Peyer's patch (tissue), 4 donors: ENCODE measurements at places on chromosomes 11 and 22.

DNA sequence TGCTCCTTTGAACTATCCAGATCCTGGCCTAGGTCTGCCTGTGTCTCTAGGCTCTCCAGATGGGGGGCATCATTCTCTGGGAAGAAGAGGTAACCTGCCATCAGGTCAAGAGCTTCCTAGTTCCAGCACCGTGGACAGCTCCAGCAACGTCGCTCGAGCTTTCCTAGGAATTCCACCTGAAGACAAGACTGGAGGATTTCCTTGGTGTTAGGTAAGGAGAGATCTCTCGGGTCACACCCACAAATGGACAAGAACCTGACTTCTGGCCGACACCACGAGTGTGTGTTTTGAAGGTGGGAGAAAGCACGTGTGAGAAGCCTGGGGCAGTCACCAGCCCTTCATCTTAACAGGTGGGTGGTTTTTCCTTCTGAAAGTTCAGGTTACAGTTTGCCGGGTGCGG lies 1.2 kb downstream of the PRG3 start:
- no peaks in the 10 kb centered on the region for H3K36me3 ChIP-seq
- no peaks in the 10 kb centered on the region for H3K27me3 ChIP-seq
- no peak for DNase-seq
- H3K4me3 ChIP-seq = no peak overlapping the region
- H3K27ac ChIP-seq = no peak overlapping the region

- no peaks in the 10 kb centered on the region for H3K4me1 ChIP-seq
- no peak overlapping the region for H3K4me3 ChIP-seq
- H3K36me3 ChIP-seq = no peaks in the 10 kb centered on the region
- no peak overlapping the region for H3K27ac ChIP-seq
- H3K27me3 ChIP-seq = no peaks in the 10 kb centered on the region
- no peak for DNase-seq
Observed at GRCh38 chr22:36831206-36831605, 14.4 kb upstream of the PVALB start.

DNA sequence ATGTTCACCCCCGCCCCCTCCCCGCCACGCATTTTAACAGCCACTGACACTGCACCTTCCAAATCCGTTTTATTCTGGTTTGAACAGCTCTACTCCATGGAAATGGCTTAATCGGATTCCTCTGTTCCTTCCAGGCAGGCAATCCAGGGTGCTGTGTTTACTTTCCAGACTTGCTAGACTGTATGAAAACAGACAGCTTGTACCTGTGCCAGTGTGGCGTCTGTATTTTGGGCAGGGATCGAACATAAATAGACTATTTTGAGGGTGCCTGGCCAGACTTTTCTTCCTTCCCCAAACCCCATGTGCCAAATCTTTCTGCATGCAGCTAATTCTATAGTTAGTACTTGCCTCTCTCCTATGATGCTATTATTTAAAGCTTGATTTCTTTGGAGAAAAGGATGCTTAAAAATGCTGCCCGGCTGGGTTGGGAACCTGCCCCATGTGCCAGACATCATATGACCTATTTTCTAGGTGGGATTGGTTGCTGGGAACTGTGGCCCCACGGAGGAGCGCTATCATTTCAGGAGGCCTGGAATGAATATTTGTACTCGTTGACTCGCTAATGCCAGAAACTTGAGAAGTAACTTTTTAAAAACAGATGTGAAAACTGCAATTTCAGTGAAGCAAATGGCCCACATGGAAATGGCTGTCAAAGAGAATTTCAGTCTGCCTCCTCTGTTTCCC lies 814.8 kb downstream of the BRD1 start:
- H3K36me3 ChIP-seq = no peaks in the 10 kb centered on the region
- no peak overlapping the region for H3K4me3 ChIP-seq
- no peak for DNase-seq
- H3K27ac ChIP-seq = no peak overlapping the region

- H3K4me3 ChIP-seq = no peak overlapping the region
- H3K36me3 ChIP-seq = no peaks in the 10 kb centered on the region
- H3K4me1 ChIP-seq = peaks cover 15% of the 10 kb centered on the region
- H3K27ac ChIP-seq = no peak overlapping the region
- peak; percentile 14 for DNase-seq
Observed at GRCh38 chr11:68996376-68997123, 15.8 kb upstream of the MRGPRD start.

DNA sequence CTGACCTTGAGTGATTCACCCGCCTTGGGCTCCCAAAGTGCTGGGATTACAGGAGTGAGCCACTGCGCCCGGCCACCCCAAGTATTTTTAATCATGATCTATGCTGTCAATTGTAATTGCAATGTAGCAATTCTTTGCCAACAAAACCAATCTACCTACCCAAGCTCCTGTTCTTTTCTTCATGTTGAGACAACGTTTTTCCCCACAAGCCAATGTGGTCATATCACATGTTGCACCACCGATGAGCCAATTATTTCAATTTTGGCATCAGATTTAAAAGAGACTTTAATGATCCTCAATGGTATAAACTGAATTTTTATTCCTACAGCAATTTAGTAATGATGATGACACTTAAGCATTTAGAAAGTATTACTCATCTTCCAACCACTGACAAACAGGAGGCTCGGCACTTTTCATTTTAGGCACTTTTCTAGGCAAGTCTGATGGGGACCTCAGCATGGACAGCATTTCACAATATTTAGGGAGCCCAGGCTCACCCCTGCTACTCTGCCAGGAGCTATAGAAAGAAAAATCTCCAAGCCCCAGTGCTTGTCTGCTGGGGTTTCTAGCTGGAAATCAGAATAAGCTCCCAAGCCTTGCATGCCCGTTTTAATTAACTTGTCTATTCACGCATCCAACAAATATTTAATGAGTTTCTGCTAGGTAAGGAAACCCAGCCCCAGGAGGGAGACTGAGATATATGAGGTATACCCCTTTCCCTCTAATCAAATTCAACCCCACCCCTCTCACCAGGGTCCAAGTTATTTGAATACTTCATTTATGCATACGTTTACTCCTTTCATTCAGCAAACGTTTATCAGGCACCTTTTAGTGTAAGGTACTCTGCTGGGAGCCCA lies 291.4 kb downstream of the ST3GAL4 start:
- no peak overlapping the region for H3K4me3 ChIP-seq
- no peak for DNase-seq
- no peaks in the 10 kb centered on the region for H3K4me1 ChIP-seq
- no peaks in the 10 kb centered on the region for H3K36me3 ChIP-seq
- H3K27ac ChIP-seq = no peak overlapping the region

DNA sequence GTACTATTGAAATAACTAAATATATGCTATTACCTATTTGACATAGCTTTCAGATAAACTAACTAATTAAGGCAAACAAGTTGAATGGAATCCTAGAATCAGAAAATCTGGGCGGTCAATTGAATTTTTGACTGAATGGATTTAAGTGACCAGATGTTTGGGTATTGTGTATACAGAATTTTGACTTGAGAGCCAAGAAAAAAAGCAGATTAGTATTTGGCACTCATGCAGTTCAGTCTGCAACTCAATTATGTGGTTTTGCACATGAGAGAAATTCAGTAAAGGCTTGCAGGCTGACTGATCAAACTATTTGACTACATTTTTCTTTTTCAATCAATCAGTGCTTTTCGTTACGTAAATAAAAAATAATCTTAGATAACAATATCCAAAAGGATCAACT lies 254.8 kb downstream of the GUCY1A2 start:
- no peaks in the 10 kb centered on the region for H3K36me3 ChIP-seq
- no peak overlapping the region for H3K4me3 ChIP-seq
- H3K27me3 ChIP-seq = no peaks in the 10 kb centered on the region
- no peak for DNase-seq
- H3K4me1 ChIP-seq = no peaks in the 10 kb centered on the region

DNA sequence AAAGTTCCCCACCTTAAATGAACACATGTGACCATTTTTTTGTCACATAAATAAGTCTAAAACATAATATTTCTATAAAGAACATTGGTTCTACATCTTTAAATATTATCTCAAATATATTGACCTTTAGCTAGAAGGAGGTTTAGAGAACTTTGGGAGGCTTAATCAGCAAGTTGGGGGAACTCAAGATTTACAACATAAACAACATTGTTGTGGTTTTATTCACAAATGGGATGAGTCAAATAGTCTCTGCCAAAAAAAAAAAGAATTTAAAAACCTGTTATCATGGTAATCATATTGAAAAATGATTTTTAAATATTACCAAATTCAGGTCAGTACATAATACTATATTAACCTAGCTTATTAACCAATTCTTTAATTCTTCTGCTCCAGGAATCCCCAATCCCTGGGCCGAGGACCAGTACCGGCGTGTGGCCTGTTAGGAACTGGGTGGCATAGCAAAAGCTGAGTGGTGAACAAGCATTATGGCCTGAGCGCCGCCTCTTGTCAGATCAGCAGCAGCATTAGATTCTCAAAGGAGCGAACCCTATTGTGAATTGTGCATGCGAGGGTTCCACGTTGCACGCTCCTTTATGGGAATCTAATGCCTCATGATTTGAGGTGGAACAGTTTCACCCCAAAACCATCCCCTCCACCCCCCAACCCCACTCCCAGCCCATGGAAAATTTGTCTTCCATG lies 98.2 kb downstream of the RDX start:
- no peak overlapping the region for H3K27ac ChIP-seq
- H3K4me1 ChIP-seq = no peaks in the 10 kb centered on the region
- H3K36me3 ChIP-seq = no peaks in the 10 kb centered on the region
- no peak overlapping the region for H3K4me3 ChIP-seq

- H3K27me3 ChIP-seq = no peaks in the 10 kb centered on the region
- H3K4me1 ChIP-seq = no peaks in the 10 kb centered on the region
- no peak for DNase-seq
- no peaks in the 10 kb centered on the region for H3K36me3 ChIP-seq
- H3K27ac ChIP-seq = no peak overlapping the region
Observed at GRCh38 chr11:89052220-89052619, 13.6 kb downstream of the GRM5 start.

GRCh38 chr22:26336773-26337172 lies 92.3 kb upstream of the ASPHD2 start:
- no peak for DNase-seq
- no peaks in the 10 kb centered on the region for H3K36me3 ChIP-seq
- no peak overlapping the region for H3K27ac ChIP-seq
- H3K4me3 ChIP-seq = no peak overlapping the region
- H3K27me3 ChIP-seq = no peaks in the 10 kb centered on the region

DNA sequence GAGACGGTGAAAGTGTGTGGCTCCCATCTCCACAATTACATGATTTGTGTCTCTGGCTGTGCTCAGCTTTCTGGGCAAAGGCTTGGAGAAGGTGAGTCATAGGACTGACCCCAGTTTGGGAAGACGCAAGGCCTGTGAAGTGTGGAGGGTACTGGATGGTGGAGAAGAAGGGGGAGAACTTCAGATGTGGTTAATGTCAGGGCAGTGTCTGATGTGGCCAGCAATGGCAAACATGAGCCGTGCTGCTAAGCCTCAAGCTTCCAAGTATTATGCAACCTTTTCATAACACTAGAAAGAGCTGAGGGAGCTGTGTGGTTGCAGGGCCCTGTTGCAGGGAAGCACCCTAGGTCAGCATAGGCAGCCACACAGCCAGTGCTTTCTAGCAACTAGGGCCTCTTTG lies 110.9 kb downstream of the NTM start:
- H3K36me3 ChIP-seq = no peaks in the 10 kb centered on the region
- no peak for DNase-seq
- no peaks in the 10 kb centered on the region for H3K27me3 ChIP-seq
- H3K27ac ChIP-seq = no peak overlapping the region
- no peaks in the 10 kb centered on the region for H3K4me1 ChIP-seq

DNA sequence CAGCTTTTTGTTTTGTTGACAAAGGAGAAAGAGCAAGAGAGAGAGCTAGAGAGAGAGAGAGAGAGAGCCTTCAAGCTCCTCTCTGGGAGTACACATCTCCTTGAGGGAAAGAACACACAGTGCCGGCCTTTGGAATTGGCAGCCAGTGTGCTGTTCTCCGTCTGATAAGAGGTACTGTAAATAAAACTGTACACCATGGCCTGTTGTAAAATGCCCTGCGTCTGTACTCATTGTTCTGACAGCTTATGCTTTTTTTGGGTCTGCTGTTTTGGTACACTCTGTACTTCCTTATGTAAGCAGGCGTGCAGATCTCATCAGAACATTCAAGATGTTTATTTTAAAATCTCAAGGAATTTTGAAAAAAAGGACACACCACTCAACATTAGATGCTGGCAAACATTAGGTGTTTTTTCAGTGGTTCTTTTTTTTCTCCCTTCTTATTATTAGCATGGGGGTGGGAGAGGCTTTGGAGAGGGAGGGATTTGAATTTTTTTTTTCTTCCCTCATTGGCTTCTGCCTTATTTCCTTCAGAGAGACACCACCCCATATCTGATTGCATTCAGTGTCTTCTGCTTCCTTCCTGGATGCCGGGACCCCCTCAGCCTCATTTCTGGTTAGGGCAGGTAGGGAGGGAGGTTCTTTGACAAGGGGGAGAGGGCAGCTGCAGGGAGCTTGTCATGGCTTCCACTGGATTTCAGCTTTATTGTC lies 116.8 kb upstream of the NNMT start:
- peaks cover 41% of the 10 kb centered on the region for H3K4me1 ChIP-seq
- DNase-seq = peak; percentile 73
- peak overlapping the region; percentile 35 for H3K4me3 ChIP-seq
- peak overlapping the region; percentile 92 for H3K27ac ChIP-seq

- no peak for DNase-seq
- H3K36me3 ChIP-seq = no peaks in the 10 kb centered on the region
- no peaks in the 10 kb centered on the region for H3K27me3 ChIP-seq
- no peak overlapping the region for H3K27ac ChIP-seq
Observed at GRCh38 chr11:28105869-28106268, 2.1 kb downstream of the KIF18A start.

DNA sequence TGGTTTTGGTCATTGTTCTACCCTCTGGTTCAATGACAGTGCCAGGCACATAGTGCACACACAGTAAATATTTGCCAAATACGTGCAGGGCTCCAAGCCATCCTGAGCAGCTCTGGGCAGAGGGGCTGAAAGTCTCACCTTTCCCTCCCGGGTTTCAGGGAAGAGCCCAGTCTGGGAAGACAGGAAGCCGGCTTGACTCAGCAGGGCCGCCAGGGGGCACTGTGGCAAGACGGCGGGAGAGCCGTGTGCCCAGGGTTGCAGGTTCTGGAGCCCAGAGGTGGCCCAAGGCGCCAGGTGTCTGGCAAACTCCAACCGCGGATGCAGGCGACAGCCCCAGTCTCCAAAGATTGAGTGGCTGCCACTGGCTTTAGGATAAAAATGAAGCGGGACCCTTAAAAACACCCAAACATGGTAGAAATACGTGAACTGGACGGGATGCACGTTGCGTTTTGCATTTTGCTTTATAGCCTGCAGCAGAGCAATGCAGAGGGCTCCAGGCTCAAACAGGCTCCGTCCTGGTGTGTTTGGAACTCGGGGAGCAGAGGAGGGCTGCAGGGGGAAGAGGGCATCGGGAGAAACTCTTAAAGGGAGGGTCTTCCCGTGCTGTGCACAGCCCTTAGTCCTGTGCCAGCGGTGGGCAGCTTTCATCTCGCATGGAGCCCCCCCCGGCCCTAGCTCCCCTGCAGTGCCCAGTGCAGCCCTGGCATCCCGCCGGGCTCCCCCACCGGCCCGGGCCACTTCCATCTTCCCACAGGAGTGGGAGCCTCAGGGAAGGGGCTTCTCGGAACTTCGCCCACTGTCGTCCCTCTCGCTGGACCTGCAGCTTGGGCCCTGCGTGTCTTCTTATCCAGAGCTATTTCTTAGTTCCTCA lies 10.7 kb downstream of the KRTAP5-5 start:
- DNase-seq = peak; percentile 57
- H3K27me3 ChIP-seq = no peaks in the 10 kb centered on the region
- no peak overlapping the region for H3K4me3 ChIP-seq
